ENCODE measurements at places on chromosomes 4 and X.

DNA sequence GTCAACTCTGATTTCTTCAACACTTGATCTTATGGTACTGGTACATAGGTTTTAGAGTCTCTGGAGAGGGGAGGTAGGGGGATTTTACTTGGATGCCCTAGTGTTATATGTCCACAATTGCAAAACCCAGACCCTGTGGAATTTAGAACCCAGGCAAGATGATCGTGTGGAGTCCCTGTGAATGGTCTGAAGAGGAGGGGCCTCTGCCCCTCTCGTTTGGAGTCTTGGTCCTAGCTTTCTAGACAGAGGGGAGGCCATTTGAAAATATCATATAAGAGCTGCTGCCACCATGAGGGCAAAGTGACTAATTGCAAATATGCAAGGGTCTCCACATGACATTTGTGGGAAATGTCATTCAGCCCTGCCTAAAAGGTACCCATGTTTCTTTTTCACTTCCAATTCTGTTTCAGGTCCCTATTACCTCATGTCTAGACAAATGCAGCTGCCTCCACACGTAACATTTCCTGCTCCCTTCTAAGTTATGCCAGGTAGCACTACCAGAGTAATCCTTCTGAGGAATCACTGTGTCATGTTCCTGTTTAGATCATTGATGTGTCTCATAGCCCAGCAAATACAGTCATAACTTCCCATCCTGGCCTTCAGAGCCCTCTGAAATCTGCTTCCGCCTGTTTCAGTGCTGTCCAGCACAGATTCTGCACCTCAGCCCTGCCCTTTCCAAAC is 126.8 kb downstream of the KLHL8 start:
- H3K27me3 ChIP-seq = no peaks in the 10 kb centered on the region
- DNase-seq = no peak
- peaks cover 34% of the 10 kb centered on the region for H3K4me1 ChIP-seq
- no peak overlapping the region for H3K4me3 ChIP-seq
- peak overlapping the region; percentile 40 for H3K27ac ChIP-seq

DNA sequence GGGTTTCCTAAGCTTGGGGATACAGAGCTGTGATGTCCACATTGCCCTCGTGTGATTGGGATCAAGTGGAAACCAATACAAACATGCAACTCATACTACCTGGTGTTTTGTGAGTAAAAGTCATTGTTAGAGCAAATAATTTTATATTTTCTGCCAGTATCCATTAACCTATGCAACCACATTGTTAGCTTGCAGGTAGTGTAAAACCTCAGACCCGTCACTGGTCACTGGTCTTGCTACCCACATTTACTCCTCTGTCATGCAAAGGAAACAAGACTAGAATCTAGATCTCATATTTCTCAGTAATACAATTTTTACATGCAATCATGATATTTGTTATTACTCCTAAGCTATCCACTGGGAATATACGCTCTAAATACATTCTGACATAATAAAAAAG is 324.3 kb upstream of the NDST4 start:
- H3K36me3 ChIP-seq = no peaks in the 10 kb centered on the region
- no peaks in the 10 kb centered on the region for H3K4me1 ChIP-seq
- no peak for DNase-seq
- H3K4me3 ChIP-seq = no peak overlapping the region

- no peak for DNase-seq
- no peaks in the 10 kb centered on the region for H3K36me3 ChIP-seq
- no peaks in the 10 kb centered on the region for H3K4me1 ChIP-seq
- no peak overlapping the region for H3K27ac ChIP-seq
- H3K27me3 ChIP-seq = no peaks in the 10 kb centered on the region
Observed at GRCh38 chr4:120977435-120977997, 55.0 kb upstream of the PRDM5 start.

DNA sequence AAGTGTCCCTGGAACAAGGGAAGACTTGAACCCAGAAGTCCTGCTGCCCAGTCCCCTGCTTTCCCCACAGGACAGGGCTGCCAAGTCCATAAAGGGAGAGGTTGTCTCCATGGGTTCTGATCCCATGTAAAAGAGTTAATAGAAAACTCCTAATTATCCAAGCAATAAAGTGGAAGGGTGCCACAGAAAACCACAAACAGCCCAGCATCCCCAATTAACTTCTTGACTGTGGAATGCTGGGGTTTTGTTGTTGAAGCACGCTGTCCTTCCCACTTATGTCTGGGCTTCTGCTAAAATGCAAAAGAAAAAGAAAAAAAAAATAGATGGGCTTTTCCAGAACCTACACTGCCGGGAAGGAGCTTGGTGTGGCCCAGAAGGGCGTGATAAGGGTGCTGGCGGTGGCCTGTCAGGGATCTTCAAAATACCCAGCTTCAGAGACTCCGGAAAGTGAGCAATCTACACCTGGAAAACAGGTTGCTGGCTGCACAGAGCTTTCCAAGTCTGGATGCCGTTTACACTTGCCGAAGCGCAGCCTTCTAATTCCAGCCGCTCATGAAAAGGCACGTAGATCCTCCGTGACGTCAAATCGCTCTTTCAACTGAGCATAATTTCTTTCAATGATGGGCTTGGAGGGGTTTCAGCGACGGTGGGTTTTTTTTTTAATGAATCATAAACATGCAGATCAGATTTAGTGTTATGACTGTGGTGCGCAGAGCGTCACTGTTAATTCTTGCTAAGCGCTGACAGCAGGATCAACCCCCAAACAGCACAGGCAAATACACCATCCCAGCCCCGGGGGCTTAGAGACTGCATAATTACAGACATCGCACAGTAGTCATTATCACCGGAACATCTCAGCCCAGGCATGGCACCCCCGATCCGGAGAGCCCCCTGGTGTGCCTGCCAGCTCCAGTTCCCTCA is 197.6 kb downstream of the BCOR start:
- H3K36me3 ChIP-seq = no peaks in the 10 kb centered on the region
- H3K27me3 ChIP-seq = no peaks in the 10 kb centered on the region
- H3K4me3 ChIP-seq = no peak overlapping the region
- no peak overlapping the region for H3K27ac ChIP-seq

DNA sequence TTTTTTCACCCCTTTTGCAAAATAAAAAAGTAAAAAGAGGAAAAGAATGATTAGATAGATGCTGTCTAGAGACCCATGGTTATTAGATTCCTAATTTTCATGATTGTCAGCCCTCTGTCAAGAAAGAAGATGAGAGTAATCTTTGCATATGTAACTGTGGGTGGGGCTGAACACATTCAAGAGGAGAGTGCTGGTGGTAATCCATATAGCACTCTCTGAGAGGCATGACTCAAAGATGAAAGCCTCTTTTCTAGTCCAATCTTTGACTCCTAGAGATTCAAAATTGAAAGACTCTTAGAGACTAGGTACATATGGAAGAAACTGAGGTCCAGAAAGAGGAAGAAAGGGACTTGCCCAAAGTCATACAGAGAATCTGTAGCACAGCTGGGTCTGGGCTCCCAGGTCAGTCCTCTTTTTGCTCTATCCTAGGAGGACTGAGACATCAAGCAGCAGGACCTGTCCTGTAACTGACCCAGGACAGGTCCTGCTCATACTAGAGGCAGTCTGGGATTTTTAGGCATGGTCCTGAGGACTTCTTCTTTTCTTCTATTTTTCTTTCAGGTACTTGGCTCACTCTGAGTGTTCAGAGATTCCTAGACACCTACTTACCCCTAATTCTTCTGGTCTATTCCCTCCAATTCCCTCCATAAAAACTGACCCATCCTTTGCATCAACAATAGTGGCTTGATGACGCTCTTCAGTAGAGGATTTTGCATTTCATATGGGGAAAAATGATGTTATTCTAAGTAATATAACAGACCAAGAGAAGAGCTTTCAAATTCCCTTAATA is 23.8 kb downstream of the VSIG4 start:
- no peaks in the 10 kb centered on the region for H3K27me3 ChIP-seq
- H3K36me3 ChIP-seq = no peaks in the 10 kb centered on the region
- no peak overlapping the region for H3K27ac ChIP-seq
- peak overlapping the region; percentile 24 for H3K4me3 ChIP-seq
- DNase-seq = no peak

DNA sequence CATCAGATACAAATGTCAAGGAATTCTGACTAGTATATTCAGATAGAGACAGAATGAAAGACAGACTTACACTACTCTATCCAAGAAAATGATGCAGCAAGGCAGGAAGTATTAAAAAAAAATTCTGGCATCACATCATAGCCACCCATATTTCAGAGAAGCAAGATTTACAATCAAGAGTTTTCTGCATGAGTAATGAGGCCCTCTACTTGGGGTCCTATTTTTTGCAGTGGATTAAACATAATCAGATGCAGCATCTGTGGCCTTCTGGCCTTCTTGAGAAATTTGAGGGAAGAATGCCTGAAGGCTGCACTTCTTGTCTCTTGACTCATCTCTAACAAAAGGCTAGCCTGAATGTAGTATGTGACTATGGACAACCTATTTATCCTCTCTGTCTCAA is 48.2 kb upstream of the SLIT2 start:
- H3K27me3 ChIP-seq = no peaks in the 10 kb centered on the region
- H3K4me1 ChIP-seq = no peaks in the 10 kb centered on the region
- H3K36me3 ChIP-seq = no peaks in the 10 kb centered on the region
- no peak overlapping the region for H3K4me3 ChIP-seq

- peak overlapping the region; percentile 72 for H3K27ac ChIP-seq
- H3K27me3 ChIP-seq = no peaks in the 10 kb centered on the region
- peaks cover 21% of the 10 kb centered on the region for H3K4me1 ChIP-seq
Observed at GRCh38 chr4:152590179-152591031, 54.5 kb upstream of the FBXW7 start.

GRCh38 chr4:20639346-20639745 is 60.9 kb upstream of the PACRGL start:
- no peaks in the 10 kb centered on the region for H3K36me3 ChIP-seq
- H3K4me1 ChIP-seq = no peaks in the 10 kb centered on the region
- H3K27ac ChIP-seq = no peak overlapping the region
- no peak overlapping the region for H3K4me3 ChIP-seq
- no peak for DNase-seq

- peaks cover 16% of the 10 kb centered on the region for H3K4me1 ChIP-seq
- H3K27ac ChIP-seq = no peak overlapping the region
- no peaks in the 10 kb centered on the region for H3K27me3 ChIP-seq
- no peaks in the 10 kb centered on the region for H3K36me3 ChIP-seq
- no peak for DNase-seq
Observed at GRCh38 chr4:55549888-55550287, 3.2 kb upstream of the CLOCK start.

GRCh38 chr4:169305651-169306050 is 34.9 kb upstream of the SH3RF1 start:
- H3K4me1 ChIP-seq = no peaks in the 10 kb centered on the region
- H3K36me3 ChIP-seq = no peaks in the 10 kb centered on the region
- DNase-seq = no peak
- no peak overlapping the region for H3K27ac ChIP-seq
- no peaks in the 10 kb centered on the region for H3K27me3 ChIP-seq
- H3K4me3 ChIP-seq = no peak overlapping the region

GRCh38 chr4:70863099-70863790 is 23.6 kb upstream of the GRSF1 start:
- no peaks in the 10 kb centered on the region for H3K36me3 ChIP-seq
- no peak overlapping the region for H3K27ac ChIP-seq
- no peaks in the 10 kb centered on the region for H3K27me3 ChIP-seq
- no peaks in the 10 kb centered on the region for H3K4me1 ChIP-seq
- no peak for DNase-seq
- H3K4me3 ChIP-seq = no peak overlapping the region

GRCh38 chr4:154491341-154492271 is at the start of gene DCHS2:
DCHS2 (minus strand) TSS chr4:154491799; CDS start chr4:154491355, 444 bp downstream.
- peak; percentile 57 for DNase-seq
- peak within 1 kb of the TSS; percentile 48 for H3K4me3 ChIP-seq
- H3K27ac ChIP-seq = no peak within 1 kb of the TSS
- peaks cover 25% of the 10 kb centered on the region for H3K4me1 ChIP-seq
- no peaks in the 10 kb centered on the region for H3K36me3 ChIP-seq

DNA sequence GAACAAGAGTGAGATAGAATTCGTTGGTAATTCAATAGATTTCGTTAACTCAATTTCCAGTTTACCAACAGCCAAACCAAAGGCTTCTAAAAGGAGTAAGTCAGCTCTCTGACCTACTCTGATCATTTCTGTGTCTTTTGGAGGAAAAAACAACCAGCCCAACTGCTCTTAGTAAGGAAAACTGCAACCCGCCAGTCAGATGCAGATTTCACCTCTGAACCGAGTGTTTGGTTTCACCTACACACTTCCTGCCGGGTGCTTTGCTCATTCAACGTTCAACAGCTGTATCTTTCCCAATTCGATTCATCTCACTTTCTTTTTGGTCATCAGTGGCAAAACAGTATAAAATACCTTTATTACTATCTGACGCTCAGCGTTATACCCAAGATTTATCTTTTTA is 24.5 kb downstream of the TMSB4X start:
- no peak for DNase-seq
- H3K36me3 ChIP-seq = no peaks in the 10 kb centered on the region
- peaks cover 4% of the 10 kb centered on the region for H3K4me1 ChIP-seq

GRCh38 chrX:104137496-104137895 is 19.3 kb downstream of the SLC25A53 start:
- no peaks in the 10 kb centered on the region for H3K4me1 ChIP-seq
- DNase-seq = no peak
- H3K36me3 ChIP-seq = no peaks in the 10 kb centered on the region

- peaks cover under 1% of the 10 kb centered on the region for H3K36me3 ChIP-seq
- no peaks in the 10 kb centered on the region for H3K4me1 ChIP-seq
- no peak overlapping the region for H3K4me3 ChIP-seq
- DNase-seq = no peak
Observed at GRCh38 chr4:77917075-77917474, 54.4 kb downstream of the MRPL1 start.

DNA sequence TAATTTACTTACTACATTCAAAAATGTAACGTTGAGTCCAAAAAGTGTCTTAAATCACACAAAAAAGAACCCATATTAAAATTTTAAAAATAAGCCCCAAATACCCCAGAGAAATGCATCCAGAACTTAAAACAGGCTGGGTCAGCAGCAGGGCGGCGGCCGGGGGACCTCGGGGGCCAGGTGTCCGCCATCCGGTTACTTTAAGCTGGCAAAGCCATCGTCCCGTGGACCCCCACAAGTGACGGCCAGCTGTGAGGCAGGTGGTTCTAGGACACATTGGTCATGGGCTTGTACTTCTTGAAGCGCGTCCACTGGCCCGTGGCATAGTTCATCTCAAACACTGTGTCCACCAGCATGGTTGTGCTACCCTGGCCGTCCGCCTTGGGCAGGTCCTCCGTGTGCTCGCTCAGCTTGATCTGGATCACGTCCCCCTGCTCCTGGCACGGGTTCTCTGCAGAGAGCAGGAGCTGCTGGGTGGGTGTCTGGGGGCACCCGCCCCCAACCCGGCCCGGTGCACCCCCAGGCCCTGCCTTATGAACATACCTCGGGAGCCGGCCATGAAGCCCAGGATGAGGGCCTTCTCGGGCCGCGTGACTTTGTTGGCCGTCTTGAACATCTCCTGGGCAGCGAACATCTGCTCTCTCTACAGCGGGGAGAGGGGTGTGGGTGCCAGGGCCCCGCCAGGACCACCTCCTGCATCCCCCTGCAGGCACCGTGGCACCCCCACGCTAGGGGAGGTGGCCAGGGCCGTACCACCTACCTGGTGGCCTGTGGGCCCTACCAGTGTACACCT is 25.5 kb downstream of the NELFA start:
- H3K27me3 ChIP-seq = no peaks in the 10 kb centered on the region
- no peak overlapping the region for H3K27ac ChIP-seq
- no peak for DNase-seq

Measured in suprapubic skin (tissue), 4 donors.